RWPE2 (cell line): ENCODE measurements at places on chromosomes 5 and 9.

GRCh38 chr9:23962101-23962500 lies 136.1 kb upstream of the ELAVL2 start:
- DNase-seq, result no peak

GRCh38 chr5:108753877-108754276 lies 6.2 kb downstream of the FER start:
- no peak for DNase-seq

- DNase-seq, result no peak
These were observed 41.8 kb downstream of the UGCG start for GRCh38 chr9:111938427-111938800.

- peak; percentile 75 for DNase-seq
These were observed 96.5 kb upstream of the ADRA1B start for GRCh38 chr5:159819591-159820411.

DNA sequence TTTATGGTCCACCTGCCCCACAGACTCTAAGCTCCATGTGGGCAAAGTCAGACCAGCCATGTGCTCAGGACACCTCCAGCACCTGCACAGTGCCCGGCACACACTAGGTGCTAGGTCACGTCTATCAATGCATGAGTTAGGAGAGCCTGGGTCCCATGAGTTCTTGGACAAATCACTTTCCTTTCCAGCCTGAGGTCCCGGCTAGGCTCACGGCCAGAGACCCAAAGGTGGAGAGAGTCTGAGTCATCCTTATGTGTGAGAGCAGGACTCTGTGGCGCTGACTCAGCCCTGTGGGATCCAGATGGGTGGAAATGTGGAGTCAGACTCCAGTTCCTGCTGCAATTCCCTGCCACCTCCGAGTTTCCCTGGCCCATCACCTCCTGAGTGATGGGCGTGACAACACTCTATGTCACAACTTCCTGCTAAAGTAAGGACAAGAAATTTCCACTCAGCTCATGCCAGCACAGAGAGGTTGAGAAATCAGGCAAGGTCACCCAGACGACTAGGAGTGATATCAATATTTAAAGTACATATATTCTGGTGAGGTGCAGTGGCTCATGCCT lies 2.5 kb upstream of the ST6GALNAC4 start:
- DNase-seq, result peak; percentile 98

GRCh38 chr5:175573493-175574269 lies 84.2 kb upstream of the HRH2 start:
- no peak for DNase-seq

GRCh38 chr5:6856653-6857052 lies 143.4 kb downstream of the TENT4A start:
- no peak for DNase-seq

GRCh38 chr9:88106492-88106891 lies 31.8 kb downstream of the SPATA31C2 start:
- no peak for DNase-seq

GRCh38 chr5:72123764-72124376 lies 16.6 kb downstream of the MAP1B start:
- no peak for DNase-seq

DNA sequence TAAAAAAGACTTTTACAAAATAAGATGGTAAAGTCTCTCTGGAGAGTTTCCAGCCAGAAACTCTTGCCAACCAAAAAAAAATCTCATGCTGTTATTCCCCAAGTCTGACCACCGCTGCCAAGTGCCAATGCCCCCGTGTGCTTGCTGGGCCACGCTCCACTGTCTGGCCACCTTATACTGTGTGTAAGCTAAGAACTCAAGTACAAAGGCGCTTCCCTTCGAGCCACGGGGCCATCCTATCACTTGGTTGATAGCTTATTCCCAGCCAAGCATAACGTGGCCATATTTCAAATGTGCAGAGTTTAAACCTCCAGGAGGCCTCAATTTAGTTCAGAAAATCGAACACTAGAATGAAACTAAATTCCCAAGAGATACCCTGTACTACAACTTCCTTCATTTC lies 36.0 kb downstream of the ROR2 start:
- DNase-seq, result no peak

GRCh38 chr9:137657606-137658005 lies 38.8 kb downstream of the EHMT1 start:
- no peak for DNase-seq

DNA sequence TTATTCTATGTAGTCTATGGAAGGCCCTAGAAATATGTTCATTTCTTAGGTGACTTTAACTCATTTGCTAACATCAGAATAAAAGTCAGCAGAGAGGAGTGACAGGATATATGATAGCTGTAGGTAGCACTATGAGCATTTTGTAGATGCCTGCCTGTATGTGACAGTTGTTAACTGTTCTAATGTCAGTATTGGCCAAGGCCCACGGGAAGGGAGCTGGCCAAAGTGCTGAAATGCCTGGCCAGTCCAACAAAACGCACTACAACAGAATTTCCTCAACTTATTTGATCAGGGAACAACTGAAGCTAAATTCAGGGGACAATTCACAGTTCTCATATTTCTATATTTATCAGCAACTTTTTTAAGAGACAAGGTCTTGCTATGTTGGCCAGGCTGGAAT lies 20.8 kb downstream of the SV2C start:
- no peak for DNase-seq

DNA sequence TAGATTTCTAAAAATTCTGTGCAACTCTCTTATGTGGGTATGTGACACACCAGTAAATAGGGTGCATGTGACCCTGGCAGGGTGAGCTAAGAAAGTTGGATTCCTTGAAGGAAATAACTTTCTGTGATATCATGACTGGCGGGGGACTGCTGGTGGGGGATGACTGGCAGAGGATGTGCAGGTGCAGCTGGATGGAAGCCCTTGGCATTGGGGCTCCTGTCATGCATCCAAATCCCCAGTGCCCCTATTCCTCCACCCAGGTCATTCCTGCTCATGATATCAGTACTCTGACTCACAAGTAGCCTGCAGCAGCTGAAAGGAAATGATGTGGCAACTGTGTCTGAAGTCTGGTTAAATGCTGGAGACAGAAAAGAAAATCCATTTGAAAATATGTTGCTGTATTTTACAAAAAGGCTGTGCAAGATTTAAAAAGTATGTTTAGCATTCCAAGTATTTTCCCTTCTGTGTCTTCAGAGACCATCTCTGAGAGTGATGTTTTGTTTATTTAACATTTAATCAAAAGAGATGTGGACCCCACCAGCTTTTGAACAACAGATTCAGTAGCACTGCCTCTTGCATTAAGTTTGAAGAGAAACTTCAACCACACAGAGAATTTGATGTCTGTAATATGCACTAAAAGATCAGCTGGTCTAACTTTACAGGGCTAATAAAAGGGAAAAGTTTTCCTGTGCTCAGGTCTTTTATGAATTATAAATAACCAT lies 17.9 kb upstream of the ZSWIM6 start:
- DNase-seq, result peak; percentile 92

DNA sequence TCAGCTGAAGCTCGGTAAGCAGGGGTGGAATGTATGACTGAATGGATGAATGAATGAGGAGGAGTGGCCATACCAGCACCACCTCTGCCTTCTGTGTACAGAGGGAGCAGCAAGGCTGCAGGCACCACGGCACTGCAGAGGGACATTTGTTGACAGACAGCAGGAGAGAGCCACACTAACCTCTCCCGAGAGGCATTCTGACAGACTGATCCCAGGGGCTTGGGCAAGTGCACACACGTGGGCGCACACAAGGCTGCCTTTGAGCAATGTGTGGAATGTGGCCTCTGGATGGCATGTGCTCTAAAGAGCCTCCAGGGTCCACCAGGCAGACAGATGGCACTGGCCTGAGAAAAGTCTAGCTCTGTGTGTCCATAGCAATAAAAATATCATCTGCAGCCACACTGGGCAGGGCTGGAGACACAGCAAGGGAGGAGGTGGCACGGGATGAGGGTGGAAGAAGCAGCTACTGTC lies 111.8 kb downstream of the ACTL7B start:
- no peak for DNase-seq

GRCh38 chr5:100690036-100690560 lies 154.9 kb downstream of the FAM174A start:
- DNase-seq, result no peak

DNA sequence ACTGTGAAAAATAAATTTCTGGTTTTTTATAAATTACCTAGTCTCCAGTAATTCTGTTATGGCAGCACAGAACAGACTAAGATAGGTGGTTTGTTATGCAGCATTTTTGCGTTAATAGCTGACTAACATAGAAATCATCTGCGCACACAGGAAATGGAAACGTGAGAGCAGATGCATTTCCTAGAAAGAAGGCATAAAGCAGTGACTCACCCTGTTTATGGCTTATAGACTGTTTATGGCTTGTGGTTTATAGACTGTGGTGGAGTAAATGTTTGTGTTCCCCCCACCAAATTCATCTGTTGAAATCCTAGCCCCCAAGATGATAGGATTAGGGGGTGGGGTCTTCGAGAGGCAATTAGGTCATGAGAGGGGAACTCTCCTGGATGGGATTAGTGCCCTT lies 18.3 kb upstream of the OSMR start:
- DNase-seq, result no peak

GRCh38 chr9:133050142-133050541 lies 11.6 kb upstream of the CEL start:
- no peak for DNase-seq

DNA sequence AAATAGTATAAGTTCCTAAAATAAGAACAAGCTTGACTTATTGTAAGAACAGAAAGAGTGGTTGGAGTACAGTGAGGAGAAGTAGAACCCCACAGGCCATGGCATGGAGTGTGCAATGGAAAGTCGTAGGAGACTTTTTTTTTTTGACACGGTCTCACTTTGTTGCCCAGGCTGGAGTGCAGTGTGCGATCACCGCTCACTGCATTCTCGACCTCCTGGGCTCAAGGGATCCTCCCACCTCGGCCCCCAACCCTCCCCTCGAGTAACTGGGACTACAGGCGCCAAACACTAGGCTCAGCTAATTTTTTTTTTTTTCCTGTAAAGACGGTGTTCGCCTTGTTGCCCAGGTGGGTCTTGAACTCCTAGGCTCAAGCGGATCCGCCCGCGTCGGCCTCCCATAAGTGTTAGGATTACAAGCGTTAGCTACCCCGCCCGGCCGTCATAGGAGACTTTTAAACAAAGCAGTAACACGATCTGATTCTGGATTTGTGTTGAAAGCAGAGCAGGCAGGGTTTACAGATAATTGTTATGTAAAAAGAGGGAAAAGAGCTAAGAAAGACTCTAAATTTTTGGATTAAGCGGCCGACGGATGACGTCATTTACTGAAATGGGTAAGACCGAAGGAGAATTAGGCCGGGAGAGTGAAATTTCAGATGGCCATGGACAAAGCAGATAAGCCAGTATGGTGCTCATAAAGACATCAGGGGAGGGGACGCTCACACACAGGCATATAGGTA lies 752 bp downstream of the TSTD2 start:
- DNase-seq, result no peak

DNA sequence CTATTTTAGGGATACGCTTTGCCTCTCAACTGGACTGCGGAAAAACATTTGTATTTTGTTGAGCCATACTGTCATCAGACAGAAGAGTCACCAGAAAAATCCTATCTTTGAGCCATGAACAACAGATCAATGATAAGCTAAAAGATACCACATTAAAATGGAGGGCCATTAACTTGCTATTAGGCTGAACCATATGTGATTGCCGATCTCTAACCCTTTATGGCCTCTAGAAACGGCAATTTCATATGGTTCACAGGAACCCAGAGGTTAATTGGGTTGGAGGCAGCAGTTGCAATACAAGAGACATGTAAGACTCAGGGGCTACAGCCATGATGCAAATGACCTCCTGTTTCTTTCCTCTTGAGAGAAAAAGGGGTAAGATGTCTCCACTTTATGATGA lies 69.8 kb downstream of the MYO10 start:
- DNase-seq, result no peak

DNA sequence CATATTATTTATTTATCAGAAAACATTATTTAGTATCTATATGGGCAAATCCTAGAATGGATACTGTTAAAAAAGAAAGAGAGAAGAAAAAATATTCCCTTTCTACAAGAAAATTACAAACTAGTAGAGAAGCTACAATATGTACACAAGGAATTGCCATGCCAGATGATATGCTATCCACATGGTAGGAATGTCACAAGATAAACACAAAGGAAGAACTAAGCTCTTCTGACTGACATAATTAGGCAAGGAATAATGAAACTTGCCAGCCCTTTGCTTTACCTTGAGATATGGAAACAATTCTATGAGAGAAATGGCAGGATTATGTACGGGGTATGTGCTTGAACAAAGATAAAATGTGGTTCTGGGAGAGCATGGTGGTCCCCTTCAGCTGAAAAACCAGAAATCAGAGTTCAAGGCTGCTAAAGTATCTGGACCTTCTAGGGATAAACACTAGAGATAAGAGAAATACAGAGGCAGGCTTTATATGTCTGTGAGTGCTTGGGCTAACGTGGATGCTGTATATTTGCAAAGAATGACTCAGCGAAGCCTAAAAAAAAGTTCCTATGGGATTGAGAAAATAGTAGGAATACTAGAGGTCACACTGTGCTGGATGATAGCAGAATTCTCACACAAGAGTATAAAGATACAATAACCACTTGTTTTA lies 451.6 kb downstream of the TLE1 start:
- DNase-seq, result no peak

GRCh38 chr5:161847447-161847846 lies 473 bp upstream of the GABRA1 start:
- no peak for DNase-seq

GRCh38 chr9:83935276-83935935 lies 14.2 kb upstream of the KIF27 start:
- DNase-seq, result no peak

DNA sequence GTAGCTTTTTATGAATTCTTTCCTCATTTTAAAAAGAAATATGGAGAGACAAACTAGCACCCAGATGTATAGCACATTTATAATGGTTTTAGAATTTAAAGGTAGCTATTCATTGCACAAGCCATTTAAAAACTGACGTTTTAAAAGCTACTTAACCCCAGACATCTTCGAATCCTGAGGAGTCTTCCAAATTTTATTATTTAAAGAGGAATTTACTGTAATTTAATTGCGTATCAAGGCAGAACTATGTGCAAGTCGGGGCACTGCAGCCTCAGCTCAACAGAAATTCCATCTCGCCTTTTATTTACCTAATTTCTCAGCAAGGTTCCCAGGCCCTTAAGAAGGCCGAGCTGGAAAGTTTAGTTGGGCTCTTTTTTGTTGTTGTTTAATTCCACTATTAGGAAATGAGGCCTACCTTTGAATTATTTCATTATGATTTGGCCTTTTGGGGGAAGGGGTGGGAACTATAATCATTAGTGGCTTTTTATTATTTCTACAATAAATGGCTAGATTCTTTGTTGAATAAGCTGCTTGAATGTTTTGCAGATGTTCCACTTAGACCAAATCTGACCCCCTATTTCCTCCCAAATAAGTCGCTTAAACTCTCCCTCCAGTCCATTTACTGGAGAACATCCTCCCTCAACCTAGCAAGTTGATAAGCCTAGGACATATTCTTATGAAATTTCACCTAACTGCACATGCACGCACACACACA lies 20.2 kb downstream of the NR2F1 start:
- DNase-seq, result no peak

DNA sequence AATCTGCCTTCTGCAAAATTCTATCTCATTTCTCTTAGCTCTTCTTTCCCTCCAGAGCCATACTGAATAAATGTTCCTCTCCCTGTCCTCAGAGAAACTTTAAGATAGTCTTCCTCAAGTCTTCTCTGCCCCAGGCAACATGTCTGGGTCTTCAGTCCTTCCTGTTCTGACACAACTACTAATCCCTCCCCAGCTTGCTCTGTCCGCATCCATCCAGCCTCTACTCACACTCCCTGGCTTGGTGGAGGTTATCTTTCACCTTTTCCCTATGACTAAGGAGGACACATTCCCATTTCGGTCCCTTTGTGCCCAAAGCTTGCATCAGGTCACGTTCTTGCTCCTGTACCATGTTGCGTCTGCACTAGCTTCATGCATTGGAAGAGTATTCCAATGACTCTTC lies 143.3 kb downstream of the TTLL11 start:
- DNase-seq, result no peak
